ENCODE measurements at places on chromosomes 3 and 15.
A peak's percentile ranks its signal among the peaks of the same experiment; 100 is the strongest.

DNA sequence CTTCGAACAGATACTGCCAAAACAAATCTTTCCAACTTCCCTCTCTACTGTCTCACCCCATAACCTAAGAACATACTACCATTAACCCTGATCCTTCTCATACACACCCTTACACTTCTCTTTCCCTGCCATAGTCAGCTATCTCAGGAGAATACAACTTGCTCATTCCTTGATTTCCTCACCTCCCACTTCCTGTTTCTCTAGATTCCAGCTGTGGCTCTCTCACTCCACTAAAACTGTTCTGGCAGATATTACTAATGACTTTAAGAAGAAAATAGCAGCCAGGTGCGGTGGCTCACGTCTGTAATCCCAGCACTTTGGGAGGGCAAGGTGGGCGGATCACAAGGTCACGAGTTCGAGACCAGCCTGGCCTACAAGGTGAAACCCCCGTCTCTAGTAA, 4.6 kb downstream of the LSG1 start:
- DNase-seq, result no peak

GRCh38 chr3:22121068-22121701, 370.2 kb upstream of the ZNF385D start:
- no peak for DNase-seq

GRCh38 chr3:71117572-71118247, 465.8 kb downstream of the FOXP1 start:
- DNase-seq, result no peak

- DNase-seq, result no peak
Observed at GRCh38 chr15:68057758-68058157, 3.6 kb downstream of the PIAS1 start.

- no peak for DNase-seq
Observed at GRCh38 chr3:23664459-23664858, 141.3 kb upstream of the UBE2E1 start.

DNA sequence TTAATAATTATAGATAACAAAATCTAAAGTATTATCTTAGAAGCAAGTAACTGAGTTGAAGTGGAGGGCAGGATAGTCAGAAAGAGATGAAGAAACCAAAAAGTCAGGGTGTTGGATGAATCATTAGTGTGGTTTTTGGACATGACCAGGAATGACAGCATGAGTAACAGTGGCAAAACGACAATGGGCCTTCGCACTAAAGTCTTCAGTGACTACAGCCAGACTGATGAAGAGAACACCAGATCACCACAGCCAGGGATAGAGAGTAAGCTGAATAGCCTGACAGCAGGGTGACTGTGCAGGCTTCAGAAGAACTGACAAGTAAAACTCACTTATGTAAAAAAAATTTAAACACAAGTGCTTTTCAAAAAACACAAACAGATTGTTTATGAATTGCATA, 96.0 kb upstream of the MELTF start:
- DNase-seq, result no peak

DNA sequence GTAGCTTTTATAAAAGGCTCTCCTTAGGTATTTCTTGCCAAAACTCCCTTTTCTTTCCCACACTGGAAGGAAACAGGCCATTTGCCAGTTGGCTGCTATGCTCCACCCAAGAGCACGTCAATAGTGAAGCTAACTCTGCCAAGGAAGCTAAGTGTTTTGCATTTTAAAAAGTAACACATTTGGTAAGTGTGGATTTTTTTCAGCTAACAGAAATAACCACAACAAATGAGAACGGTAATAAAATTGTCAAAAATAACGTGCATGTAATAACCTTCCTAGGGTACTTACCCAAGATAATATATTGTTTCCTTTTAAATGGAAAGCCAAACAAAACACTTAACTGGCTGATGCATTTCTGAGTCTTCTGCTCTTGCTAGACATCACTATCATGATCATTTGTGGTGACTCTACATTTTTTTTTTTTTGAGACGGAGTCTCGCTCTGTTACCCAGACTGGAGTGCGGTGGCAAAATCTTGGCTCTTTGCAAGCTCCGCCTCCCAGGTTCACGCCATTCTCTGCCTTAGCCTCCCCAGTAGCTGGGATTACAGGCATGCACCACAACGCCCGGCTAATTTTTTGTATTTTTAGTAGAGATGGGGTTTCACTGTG, 4.6 kb downstream of the DPP8 start:
- no peak for DNase-seq

DNA sequence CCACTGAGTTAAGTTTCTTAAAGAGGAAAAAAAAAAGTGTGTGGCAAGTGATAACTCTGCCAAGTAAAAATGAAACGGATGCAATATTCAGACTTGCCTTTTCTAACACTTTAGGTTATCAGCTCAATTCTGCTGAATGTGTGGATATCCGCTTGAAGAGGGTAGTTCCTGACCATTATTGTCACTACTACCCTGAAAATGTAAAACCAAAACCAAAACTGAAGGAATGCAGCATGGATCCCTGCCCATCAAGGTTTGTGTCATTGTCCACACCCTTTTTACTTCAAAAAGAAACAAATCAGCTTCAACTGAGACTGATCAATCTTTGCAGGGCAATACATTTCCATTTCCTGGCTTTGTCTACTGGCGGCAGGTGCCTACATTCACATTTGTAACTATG, 236.1 kb downstream of the ADAMTSL3 start:
- DNase-seq, result no peak

DNA sequence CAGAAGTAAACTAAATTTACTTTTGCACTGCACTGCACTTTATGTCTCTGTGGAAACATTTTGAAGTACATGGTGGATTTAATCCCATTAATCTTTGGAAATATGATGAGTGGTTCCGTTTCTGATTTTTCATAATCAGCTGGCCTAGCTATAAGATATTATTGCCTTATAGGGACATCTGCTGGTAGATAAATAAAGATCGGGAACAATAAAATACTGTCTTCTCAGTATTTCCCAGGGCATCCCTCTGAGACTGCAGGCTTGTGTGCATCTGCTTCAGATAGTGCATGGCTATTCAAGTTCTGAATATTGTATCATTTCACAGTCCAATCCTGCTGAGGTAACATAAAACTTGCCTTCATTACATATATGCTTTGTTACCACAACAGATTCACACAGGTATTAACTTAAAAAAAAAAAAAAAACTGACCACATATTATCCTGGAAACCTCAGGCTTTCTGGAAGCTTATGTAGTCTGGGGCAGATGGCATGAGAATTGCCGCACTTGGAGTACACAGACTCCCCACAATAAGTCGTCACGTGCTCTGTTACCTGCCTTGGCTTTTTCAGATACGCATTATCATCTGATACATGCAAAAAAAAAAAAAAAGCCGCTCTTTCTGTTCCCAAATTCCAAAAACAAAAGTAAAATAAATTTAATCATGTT, 330.8 kb upstream of the AGTR1 start:
- DNase-seq, result no peak

- no peak for DNase-seq
Observed at GRCh38 chr3:192514081-192514753, 213.1 kb downstream of the FGF12 start.

GRCh38 chr3:132261506-132261905, 55.7 kb upstream of the ACP3 start:
- no peak for DNase-seq

GRCh38 chr15:59941612-59942011, 62.5 kb upstream of the FOXB1 start:
- DNase-seq, result no peak

DNA sequence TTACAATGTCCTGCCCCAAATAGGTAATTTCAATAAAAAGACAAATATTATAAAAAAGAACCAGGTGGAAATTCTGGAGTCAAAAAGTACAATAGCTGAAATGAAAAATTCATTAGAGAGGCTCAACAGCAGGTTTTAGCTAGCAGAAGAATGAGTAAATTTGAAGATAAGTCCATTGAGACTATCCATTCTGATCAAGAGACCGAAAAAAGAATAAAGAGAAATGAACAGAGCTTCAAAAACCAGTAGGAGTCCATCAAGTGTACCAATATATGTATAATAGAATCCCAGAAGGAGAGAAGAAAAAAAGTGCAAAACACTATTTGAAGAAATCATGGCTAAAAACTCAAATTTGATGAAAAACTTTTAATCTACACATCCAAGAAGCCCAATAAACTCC, 60.5 kb upstream of the POMGNT2 start:
- no peak for DNase-seq

GRCh38 chr3:61803983-61804382, 242.6 kb downstream of the PTPRG start:
- DNase-seq, result no peak

DNA sequence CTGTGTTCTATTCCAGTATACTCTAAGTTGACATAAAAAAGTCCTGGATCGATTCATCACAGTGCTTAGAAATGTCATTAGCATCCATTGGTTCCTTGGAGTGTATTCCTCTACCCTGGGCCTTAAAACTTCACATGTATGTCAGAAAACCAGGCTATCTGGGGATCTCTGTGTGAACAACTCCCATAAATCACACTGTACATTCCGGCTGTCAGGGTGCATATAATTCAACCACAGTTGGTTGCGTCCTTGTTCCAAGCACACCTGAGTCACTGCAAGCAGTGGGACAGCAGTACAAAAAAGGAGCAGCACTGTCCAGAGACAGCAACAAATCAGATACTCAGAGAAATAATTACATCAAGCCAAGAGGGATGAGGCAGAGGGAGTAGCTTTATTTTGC, 52.4 kb downstream of the PDZRN3 start:
- DNase-seq, result no peak

DNA sequence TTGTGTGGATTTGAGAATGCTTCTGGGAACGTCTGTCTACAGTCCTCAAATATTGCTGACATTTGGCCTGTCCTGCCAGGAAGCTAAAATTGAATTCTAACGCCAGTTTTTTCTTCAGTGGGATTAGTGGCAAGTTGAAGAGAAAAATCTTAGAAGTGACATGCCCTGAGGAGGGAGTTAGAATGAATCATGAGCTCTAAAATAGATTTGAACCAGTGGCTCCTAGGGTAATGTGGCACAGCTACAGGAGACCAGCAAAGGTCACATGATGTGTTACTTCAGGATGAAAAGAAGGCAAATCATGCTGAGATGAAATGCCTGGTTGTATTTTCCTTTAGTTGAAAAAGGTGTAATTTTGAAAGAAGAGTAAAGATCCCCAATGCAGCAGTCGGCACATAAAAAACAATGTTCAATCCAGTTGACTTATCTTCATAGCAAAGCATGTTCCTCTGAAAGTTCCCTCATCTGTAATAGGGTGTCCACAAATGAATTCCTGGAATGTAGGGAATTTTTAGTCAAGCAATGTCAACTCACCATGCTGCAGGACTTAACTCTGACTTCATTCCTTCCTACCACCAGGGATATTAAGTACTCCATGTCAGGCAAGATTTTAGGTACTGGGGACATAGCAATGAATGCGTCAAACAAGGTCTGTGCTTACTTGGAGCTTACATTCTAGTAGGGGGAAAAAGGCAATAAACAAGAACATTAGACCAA, 171.6 kb downstream of the CADPS start:
- no peak for DNase-seq

- DNase-seq, result no peak
Observed at GRCh38 chr3:86887876-86888275, 103.1 kb downstream of the VGLL3 start.

DNA sequence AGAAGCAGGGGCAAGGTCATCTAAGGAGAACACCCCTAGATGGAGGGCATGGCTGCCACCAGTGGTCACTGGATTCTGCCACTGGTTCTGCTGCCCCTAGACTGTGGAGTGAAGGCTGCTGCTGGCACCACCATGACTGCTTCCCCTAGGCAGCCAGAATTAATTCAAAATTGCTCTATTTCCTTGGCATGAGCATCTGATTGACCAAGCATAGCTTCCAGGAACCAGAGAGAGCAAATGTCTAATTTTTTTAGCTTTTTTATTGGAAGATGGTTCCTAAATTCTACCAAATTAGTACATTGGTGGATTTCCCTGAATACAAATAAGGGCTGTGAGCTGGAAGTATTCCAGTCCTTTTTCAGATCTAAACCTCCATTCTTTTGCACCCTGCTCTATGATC, 270.2 kb upstream of the GBE1 start:
- no peak for DNase-seq

DNA sequence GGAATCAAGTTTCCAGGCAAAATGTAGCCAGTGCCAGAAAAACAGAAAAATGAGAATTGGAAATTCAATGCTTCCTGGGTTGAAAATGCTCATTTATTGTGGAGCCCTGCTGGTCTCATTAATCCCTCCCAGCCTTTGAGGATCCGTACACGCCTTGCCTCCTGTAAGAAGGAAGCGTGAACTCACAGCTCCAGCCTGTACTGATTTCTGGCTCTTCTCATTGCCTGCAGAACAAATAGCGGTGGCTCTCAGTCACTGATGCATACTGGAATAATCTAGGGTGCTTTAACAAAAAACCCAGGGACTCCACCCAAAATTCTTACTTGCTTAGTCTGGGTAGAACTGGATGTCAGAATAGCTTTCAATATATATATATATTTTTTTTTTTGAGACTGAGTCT, 29.3 kb upstream of the SLC24A5 start:
- no peak for DNase-seq

GRCh38 chr15:59691194-59691805, 2.2 kb upstream of the BNIP2 start:
- DNase-seq, result peak; percentile 51

GRCh38 chr15:75947092-75947491, 43.4 kb downstream of the FBXO22 start:
- no peak for DNase-seq

GRCh38 chr15:33278816-33279612, 31.8 kb upstream of the RYR3 start:
- no peak for DNase-seq

- no peak for DNase-seq
Observed at GRCh38 chr3:17175187-17175807, 290.5 kb downstream of the PLCL2 start.

GRCh38 chr15:81118361-81118760, 15.7 kb upstream of the CFAP161 start:
- no peak for DNase-seq

GRCh38 chr3:114218006-114218405, 19.4 kb downstream of the ZNF80 start:
- no peak for DNase-seq

DNA sequence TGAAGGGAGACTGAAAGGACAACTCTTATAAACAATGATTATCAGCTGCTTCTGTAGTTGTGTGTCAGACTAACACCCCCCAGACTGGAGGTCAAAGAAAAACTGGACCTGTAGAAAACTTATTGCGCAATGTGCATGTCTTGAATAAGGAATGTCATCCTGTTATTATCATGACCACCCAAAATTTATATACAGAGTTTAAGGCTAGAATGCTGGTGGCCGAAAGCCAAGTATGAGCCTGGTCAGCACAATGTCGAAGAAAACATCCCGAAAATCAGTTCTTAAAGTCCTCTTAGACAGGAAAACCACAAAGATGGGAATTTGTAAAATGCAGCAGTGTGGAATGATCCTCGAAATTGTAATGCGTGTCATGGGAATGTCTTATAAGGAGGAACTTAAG, 29.3 kb downstream of the RFTN1 start:
- DNase-seq, result no peak

DNA sequence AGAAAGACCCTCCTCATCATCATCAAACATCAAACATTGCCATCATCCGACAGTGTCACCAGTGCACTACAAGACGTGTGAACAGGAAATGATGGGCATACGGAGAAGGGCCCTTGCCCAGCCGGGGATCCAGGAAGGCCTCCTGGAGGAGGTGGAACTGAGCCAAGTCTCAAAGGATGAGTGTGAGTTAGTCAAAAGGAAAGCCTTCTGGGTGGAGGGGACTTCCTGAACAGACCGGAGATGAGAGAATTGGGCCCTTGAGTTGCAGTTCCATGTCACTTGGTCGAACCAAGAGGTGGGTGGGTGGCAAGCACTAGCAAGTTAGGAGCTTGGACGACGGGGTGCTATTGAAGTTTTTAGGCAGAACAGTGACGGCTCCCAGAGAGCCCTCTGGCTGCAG, 8.5 kb downstream of the SEMA4B start:
- DNase-seq, result peak; percentile 24

All from stimulated activated CD4-positive, alpha-beta T cell treated with anti-CD3 and anti-CD28 coated beads, Interleukin-4, amount 100 ng/mL, for 24 hours (primary cell).